ENCODE measurements at places on chromosomes 1 and 21.

DNA sequence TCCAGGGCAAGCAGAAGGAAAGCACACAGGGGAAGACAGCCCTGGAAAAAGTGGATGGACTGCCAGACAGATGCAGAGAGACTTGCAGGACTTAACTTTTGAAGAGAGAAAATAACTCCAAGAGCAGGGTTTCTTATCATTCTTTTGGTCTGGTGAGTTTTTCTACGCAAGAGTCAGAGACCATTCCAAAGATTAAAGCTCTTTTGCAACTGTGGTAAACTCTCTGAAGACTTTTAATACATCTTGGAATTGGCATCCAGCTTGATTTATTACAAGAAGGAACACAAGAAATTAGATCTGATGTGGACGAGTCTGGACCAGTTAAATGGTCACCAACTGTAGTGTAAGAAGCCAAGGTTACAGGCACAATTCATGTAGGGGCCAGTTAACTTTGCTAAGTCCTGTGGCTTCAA lies 153.4 kb downstream of the SIPA1L2 start:
- no peak for DNase-seq

GRCh38 chr1:9835758-9836631 lies 12.2 kb upstream of the CLSTN1 start:
- DNase-seq, result no peak

DNA sequence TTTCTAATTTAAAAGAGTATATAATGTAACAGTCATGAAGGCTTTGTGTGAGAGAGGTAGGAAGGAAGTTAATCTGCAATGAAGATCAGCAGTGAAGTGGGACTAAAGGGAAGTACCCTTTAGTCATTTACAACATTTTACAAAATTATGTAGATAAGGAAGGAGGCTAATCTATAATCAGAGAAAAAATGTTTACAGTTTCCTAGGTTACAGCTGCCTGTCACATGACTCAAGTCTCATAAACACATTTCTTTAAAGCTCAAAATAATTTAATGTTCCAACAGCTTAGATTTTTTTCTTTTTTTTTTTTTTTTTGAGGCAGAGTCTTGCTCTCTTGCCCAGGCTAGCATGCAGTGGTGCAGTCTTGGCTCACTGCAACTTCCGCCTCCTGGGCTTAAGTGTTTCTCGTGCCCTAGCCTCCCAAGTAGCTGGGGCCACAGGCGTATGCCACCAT lies 26.2 kb upstream of the CAP1 start:
- DNase-seq, result peak; percentile 54

DNA sequence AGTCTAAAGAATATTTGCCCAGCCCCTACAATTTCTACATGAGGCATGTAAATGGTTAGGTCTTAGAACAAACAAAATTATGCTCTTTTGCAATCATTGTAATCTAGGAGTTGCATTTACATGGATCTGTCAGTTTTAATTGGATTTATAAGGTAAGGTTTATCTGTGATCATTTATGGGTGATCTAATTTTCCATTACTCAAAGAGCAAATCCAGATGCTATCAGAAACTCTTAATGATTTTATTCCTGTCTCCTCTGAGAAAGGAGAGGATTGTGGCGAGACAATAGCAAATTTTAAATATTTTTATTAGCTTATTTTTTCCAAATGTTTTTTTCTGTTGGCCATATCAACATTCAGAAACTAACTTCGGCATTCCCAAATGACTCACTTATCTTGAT lies 14.2 kb upstream of the NEGR1 start:
- DNase-seq, result no peak

- DNase-seq, result no peak
These were observed 200.4 kb upstream of the ADGRL2 start for GRCh38 chr1:81600363-81600762.

GRCh38 chr1:69657971-69658370 lies 90.2 kb downstream of the LRRC7 start:
- no peak for DNase-seq

GRCh38 chr1:53655931-53656746 lies 82.8 kb downstream of the GLIS1 start:
- no peak for DNase-seq

DNA sequence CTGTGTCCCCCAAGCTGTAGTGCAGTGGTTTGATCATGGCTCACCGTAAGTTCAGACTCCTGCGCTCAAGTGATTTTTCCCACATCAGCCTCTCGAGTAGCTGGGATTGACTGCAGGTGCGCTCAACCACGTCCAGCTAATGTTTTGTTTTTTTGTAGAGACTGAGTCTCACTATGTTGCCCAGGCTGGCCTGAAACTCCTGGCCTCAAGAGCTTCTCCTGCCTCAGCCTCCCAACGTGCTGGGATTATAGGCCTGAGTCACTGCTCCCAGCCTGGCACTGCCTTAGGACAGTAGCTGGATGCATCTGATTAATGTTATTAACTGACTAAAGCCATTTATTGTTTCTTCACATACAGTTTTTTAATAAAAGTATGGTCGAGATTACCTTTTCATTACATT lies 40.2 kb downstream of the RNF11 start:
- no peak for DNase-seq

- DNase-seq, result no peak
These were observed 78.7 kb upstream of the TSPAN2 start for GRCh38 chr1:115168026-115168425.

GRCh38 chr1:53046930-53047329 lies 15.1 kb upstream of the PODN start:
- DNase-seq, result no peak

GRCh38 chr1:45032837-45033236 lies 20.8 kb downstream of the UROD start:
- DNase-seq, result no peak

- DNase-seq, result no peak
These were observed 5.8 kb downstream of the RNF207 start for GRCh38 chr1:6211731-6212130.

GRCh38 chr1:201022820-201023516 lies 546 bp downstream of the KIF21B start:
- DNase-seq, result no peak

GRCh38 chr1:64845831-64846425 lies 101.1 kb downstream of the RAVER2 start:
- no peak for DNase-seq

DNA sequence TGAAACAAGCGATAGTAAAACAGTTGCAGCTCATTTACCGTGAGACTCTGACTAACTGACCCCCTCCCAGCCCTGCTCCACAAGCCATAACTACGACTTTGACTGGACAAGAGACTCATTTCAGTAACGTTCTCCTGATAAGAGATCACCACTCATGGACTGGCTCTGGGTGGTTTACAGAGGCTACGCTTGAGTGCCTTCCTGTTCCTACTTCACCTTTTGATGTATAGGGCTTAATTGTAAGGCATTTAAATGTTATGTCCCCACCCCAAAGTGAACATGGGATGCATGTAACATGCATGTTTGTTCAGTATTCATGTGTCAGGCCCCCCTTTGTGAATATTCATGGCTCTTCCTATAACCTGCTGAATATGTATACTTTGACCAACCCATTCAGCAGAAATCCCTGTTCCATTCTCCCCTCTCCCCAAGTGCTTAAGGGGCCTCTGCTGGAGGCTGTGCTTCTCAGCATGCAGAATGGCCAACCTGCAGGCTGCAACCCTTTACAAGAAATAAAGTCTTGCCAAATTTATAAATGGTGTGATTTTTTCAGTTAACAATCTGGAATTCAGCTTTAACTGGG lies 50.7 kb upstream of the SPOCD1 start:
- DNase-seq, result no peak

DNA sequence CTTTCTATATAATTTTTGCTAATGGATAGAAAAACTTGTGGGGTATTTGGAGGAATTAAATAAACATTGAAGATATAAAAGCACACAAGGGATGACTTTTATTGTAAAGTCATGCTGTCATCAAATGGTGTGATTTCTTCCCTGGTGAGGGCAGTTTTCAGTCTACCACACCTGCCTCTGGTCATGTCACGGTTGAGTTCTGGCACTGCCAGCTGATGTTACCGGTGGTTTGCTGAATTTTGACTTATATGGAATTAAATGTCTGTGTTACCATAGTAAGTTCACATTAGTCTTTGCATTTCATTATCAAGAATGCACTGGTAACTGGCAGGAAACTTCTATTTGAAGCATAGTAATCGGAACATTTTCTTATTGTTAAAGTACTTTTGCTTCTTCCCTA lies 13.4 kb downstream of the S1PR1 start:
- DNase-seq, result no peak

DNA sequence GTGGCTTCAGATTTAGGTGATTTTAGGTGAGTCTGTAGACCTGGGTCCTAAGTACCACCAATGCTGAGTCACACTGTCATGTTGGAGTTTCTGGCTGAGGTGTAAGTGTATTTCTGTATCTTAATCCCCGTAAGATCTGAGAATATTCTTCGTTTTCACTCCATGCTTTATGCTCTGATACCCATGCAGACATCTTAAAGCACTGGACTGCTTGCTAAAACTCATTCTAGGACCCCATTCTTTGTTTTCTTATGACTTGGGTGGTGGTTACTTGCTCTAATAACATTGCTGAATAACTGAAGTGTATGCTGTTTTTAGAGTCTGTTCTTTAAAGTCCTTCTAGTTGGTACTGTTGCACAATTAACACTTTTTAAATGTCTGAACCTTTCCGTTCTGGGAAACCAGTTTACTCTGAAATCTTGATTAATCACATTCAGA lies 36.6 kb downstream of the CDC42 start:
- DNase-seq, result no peak

GRCh38 chr1:211371406-211372105 lies 44.9 kb downstream of the TRAF5 start:
- no peak for DNase-seq

GRCh38 chr1:102640872-102641271 lies 467.4 kb downstream of the COL11A1 start:
- DNase-seq, result no peak

- no peak for DNase-seq
These were observed 37.3 kb downstream of the CDCP2 start for GRCh38 chr1:54115520-54115919.

- no peak for DNase-seq
These were observed 51.4 kb downstream of the KIAA1614 start for GRCh38 chr1:180964056-180964455.

GRCh38 chr21:39087238-39088030 lies 95.8 kb downstream of the PSMG1 start:
- DNase-seq, result no peak

GRCh38 chr1:17118706-17119075 lies 560 bp downstream of the PADI2 start:
- no peak for DNase-seq

DNA sequence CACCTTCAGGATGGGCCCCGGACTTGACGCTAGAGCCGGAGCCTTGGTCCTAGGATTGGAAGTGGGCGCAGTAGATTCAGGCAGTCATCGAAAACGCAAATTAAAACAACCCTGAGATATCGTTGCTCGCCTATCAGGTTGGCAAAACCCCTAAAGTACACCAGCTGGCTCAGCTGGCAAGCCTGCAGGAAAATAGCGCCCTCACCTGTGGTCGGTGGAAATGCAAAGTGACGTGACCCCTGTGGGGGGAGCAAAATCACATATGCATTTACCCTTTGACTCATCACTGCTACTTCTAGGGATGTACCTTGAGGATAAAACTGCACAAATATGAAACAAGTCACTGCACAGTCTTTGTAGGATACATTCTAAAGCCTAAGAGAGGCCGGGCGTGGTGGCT lies 170.3 kb upstream of the TMEM51 start:
- no peak for DNase-seq

- no peak for DNase-seq
These were observed 18.1 kb upstream of the IRF2BP2 start for GRCh38 chr1:234628089-234628488.

GRCh38 chr1:55044617-55045397 lies 5.5 kb downstream of the PCSK9 start:
- DNase-seq, result no peak

GRCh38 chr1:56406821-56407220 lies 172.5 kb downstream of the PLPP3 start:
- DNase-seq, result no peak

GRCh38 chr1:180278596-180279395 lies 48.7 kb downstream of the LHX4 start:
- peak; percentile 55 for DNase-seq

GRCh38 chr1:23565776-23566175 lies 6.5 kb upstream of the ID3 start:
- DNase-seq, result no peak

GRCh38 chr1:193799948-193800690 lies 613.7 kb upstream of the B3GALT2 start:
- DNase-seq, result no peak

- DNase-seq, result no peak
These were observed 222.8 kb downstream of the TPR start for GRCh38 chr1:186152227-186152619.

DNA sequence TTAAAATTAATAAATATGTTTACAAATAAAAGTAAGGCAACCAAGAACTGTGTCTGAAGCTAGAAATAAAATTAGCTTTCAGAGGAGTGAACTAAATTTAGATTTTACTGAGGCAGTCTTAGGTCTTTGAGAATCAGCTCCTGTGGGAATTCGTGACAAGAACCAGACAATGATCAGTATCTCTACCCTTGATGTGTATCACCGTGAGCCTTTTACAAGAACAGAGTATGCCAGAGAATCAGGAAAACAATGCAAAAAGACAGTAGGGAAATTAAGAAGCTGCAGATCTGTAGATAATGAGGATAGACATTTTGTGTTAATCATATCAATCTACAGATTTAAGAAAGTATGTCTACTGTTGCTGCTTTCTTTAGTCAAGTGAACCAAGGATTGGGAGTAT lies 351.0 kb downstream of the COL11A1 start:
- DNase-seq, result no peak

- no peak for DNase-seq
These were observed 63.8 kb downstream of the LAMC1 start for GRCh38 chr1:183087001-183087400.

- DNase-seq, result no peak
These were observed 92.3 kb downstream of the TRIM11 start for GRCh38 chr1:228314315-228314657.

DNA sequence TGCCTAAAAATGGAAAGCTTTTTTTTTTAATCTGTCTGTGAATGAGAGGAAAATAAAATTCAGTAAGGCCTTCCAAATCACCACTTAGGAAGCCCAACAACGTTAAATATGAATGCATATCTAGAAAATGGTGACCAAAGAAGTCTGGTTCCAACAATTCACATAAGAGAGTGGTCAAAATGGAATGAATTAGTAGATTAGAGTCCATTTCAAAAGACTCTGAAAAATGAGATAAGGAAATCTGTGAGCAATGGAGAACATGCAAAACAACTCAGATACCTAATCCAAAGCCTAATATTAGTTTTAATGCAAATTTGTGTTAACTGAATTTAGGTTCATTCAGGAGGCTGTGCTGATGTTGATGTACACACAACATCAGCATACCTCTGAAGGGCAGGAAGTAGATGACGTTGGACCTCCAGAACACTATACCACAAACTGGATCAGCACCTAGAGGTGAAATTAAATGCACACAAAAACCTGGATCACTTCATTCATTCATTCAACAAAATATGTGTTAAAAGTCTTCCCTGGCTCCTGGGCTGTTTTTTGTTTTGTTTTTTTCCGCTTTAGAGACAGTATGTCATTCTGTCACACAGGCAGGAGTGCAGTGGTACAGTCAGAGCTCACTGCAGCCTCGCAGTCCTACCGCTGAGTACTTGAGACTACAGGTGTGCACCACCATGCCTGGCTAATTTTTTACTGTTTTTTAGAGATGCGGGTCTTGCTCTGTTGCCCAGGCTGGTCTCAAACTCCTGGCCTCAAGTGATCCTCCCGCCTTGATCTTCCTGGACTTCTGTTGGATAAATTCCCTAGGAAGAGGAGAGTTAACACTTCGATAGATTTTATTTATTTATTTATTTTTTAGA lies 4.9 kb upstream of the BRWD1 start:
- DNase-seq, result no peak
